Thoracic aorta (tissue), 2 donors: ENCODE measurements at places on chromosomes 2 and 18. TPM values are rescaled to one million over a fixed set of nuclear protein-coding genes. Genes with fewer than 3 reads are reported as not detected.

The SCYGR4 gene
- total RNA-seq: not detected

The SKOR2 gene
- total RNA-seq: not detected

The ECEL1 gene
- 1.6 TPM for total RNA-seq

The PCARE gene
- total RNA-seq: not detected

The GPR155 gene
- total RNA-seq: 6.8 TPM

The ADCYAP1 gene
- 1.3 TPM for total RNA-seq

The CCDC178 gene
- total RNA-seq: not detected
